Activated CD8-positive, alpha-beta memory T cell treated with anti-CD3 and anti-CD28 coated beads for 4 hours (primary cell): ENCODE measurements at places on chromosomes 7 and 10.

GRCh38 chr7:30726296-30727006 is 25.5 kb upstream of the INMT start:
- DNase-seq = no peak

- no peak for DNase-seq
Observed at GRCh38 chr10:97664282-97664850, 22.7 kb downstream of the AVPI1 start.

- no peak for DNase-seq
Observed at GRCh38 chr7:96691702-96692101, 17.9 kb downstream of the SEM1 start.

DNA sequence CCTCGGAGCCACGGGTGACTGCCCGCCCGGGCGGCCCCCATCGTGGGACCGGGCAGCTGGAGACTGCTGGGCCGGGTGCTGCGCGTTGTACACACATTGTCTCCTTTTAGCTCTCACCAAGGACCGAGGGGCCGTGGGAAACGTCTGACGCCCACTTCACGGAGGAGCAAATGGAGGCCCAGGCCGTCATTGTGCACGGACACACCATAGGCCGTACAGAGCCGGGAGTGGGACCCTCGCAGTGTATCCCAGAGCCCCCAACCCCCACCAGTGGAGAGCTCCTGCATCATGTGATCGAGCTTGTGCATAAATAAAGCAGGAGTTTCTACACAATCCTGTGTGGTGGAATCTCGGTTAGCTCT is 722 bp downstream of the DENND10 start:
- no peak for DNase-seq

DNA sequence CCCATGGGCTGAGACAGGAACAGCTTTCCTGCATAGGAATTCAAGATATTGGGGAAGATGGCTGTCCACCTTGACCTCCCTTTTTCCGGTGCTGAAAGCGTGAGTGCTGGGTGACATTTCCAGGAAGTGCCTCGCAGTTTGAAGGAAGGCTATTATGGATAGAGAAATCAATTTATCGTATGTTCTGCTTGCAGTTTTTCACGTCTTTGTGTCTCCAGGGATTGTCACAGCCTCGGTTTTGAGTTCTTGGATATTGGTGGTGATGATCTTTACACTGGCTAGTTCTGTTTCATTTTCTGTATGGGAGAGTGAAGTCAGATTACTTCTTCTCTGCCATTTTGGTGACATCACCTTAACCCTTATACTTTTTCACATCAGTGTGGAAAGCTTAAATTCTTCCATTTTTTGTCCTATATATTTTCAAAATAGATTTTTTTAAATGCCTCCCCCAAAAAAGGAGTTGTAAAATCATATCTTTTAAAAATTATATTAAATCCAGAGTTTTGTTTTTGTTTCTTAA is 102.5 kb upstream of the APBB1IP start:
- no peak for DNase-seq

DNA sequence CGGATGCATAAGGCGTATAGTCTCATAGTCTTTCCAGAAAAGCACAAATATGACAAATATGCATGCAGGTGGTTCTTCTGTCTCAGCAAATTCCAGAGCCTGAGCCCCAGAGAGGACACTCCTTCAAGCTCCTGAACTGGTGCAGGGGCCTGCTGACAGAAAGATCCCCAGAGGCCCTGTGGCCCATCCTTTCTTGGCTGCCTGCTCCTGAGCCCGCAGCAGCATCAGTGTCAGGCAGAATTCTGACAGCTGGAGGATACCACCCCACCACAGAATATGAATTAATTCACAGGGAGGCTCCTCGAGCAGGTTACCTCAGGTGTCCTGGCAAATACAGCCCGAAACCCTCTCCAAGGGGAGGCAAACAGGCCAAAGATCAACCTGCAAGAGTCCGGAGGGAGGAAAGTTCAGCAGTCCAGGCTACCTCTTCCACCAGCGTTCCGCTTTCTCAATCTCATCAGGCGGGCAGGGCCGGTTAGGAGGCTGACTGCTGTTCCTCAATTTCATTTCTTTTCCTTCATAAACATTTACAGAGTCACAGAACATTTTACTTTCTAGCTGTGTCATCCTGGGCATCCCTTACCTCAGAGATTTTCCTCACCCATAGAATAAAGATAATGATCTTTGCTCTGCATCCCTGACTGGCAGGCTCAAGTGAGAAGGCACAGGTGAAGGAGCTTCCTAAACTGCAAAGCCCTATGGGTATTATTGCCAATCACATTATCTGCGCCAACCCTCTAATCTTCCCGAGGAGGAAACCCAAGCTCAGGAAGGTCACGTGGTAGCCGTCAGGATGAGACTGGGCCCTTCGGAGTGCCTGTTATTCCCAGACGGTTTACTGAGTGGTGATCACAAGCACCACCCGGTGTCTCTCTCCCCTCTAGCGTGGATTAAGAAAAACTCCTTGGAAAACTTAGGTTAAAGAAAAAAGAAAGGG is 1.4 kb downstream of the DNAJB12 start:
- DNase-seq = no peak

- DNase-seq = no peak
Observed at GRCh38 chr10:110436554-110437350, 61.0 kb upstream of the DUSP5 start.

- DNase-seq = no peak
Observed at GRCh38 chr7:2299131-2299829, 15.0 kb downstream of the SNX8 start.

DNA sequence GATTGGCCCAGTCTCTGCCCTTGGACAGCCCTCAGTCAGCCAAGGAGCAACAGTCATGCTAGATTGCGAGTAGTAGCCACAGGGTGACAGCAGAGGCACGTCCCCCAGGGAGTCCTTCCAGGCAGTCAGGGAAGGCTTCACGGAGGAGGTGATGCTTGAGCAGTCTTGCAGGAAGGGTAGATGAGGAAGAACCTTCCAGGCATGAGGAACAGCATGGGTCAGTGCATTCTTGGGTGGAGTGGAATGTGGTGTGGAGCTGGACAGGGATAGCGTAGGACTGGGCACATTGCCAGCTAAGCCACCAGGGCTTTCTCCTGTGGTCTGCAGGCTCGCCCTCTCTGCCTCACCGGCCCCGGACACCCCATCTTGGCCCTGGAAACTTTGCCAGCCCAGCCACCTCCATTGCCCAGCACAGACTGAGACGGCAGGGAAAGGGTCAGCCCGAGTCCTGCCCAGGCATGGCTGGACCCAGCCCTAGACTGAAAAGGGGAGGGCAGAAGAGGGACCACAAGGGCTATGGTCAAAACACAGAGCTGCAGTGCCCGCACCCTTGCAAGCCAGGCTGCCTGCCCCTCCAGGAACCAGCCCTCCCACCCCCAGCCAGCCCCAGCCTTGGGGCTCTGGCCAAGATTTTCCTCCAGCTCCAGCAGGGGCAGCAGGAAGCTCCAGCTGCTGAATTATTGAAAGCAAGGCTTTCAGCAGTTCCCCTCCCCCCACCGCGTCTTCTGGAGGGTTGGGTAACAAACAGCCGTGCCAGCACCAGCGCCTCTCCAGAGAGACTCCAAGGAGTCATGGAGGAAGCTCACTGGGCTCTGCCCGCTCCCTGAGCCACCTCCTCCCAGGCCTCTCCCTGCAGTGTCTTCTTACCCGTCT is 18.7 kb downstream of the SRRM3 start:
- DNase-seq = no peak

DNA sequence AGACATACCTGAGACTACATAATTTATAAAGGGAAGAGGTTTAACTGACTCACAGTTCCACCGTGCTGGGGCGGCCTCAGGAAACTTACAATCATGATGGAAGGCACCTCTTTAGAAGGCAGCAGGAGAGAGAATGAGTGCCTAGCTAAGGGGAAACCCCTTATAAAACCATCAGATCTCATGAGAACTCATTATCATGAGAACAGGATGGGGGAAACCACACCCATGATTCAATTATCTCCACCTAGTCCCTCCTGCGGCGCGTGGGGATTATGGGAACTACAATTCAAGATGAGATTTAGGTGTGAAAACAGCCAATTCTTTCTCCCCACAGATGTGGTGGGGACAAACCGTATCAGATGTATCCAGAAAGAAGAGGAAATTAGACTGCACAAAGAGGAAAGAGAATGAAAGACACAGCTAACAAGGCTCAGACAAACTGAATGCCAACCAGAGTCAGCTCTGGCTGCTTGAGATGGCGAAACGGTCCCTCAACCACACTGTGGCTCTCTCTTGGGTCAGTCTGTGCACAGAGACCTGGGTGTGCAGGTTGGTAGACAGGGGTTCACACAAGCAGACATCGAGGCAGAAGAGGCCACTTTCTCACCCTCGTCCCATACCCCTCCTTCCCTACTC is 375.6 kb downstream of the SFMBT2 start:
- peak; percentile 17 for DNase-seq

- no peak for DNase-seq
Observed at GRCh38 chr7:74627661-74628411, 29.7 kb upstream of the GTF2I start.

DNA sequence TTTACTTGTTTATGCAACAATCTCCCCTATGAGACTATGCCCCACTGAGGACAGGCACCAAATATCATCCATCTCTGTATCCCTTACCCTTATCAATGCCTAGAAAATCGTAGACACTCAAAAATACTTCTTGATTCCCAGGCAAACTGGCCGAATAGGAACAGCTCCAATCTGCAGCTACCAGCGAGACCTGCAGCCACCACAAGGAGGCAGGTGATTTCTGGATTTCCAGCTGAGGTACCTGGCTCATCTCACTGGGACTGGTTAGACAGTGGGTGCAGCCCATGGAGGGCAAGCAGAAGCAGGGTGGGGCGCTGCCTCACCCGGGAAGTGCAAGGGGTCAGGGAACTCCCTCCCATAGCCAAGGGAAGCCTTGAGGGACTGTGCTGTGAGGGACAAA is 10.8 kb upstream of the PPP1R3C start:
- DNase-seq = no peak
